ENCODE measurements at places on chromosomes 3 and 15.
A peak's percentile ranks its signal among the peaks of the same experiment; 100 is the strongest.

DNA sequence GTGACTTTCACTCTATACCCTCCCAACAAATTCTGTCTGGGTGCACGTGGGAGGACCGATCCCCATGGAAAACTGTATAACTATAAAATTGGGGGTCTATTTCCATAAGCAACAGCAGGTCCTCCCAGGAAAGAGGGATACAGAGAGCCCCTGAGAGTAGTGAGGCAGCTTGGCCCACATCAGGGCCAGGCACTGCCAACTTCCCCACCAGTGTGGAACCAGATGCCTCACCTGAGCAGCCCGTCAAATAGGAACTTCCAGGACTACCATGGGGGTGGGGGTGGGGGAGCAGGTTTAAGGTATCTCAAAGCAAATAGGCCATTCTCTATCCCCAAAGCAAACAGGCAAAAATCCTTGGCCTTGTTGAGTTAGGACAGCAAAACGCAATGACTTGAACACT, 33.3 kb upstream of the DUSP7 start:
- no peak for DNase-seq

GRCh38 chr3:31172336-31172735, 277.9 kb upstream of the GADL1 start:
- DNase-seq = no peak

- peak; percentile 71 for DNase-seq
These were observed 511.3 kb downstream of the SHQ1 start for GRCh38 chr3:72336821-72337479.

DNA sequence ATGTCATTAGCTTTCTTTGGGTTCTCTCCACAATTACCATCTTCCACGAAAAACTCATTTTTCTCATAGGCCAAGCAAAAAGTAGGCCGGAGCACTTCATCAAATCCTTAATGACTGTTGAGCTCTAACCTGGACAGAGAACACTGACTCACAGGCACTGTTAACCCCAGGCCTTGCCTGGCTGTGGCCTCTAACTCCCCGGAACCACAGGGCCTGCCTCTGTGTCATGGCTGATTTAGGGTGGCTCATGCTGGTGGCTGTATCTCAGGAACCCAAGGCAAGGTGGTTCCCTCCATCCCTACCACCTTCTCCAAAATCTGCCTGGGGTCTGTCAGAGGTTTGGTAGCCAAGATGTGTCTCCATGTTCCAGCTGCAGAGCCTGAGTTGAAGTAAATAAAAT, 3.6 kb downstream of the CRTAP start:
- DNase-seq = no peak

- no peak for DNase-seq
These were observed 1.6 kb upstream of the TTLL3 start for GRCh38 chr3:9808345-9809037.

DNA sequence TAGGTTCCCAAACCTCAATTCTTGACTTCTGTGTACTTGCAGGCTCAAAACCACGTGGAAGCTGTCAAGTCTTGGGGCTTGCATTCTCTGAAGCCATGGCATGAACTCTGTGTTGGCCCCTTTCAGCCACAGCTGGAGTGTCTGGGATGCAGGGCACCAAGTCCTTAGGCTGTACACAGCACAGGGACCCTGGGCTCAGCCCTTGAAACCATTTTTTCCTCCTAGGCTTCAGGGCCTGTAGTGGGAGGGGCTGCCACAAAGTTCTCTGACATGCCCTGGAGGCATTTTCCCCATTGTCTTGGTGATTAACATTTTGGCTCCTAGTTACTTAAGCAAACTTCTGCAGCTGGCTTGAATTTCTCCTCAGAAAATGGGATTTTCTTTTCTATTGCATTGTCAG, 135.4 kb downstream of the ATG7 start:
- no peak for DNase-seq

DNA sequence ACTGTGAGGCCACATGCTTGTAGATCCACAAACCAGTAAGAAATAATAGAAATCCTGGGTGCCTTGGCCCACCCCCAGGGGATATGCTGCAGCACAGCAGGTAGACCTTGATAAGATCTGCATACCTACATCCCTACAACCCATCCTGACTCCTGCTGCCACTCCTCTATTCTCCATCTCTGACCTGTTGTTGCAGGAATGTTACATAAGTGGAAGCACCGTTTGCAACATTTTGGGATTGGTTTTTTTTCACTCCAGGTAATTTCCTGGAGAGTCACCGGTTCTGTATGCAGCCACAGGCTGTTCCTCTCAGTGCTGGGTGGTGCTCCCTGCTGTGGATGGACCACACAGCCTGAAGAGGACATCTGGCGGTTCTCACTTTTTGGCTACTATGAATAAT, 16.1 kb upstream of the CSPG5 start:
- DNase-seq = no peak

GRCh38 chr3:100717637-100718487, 8.6 kb downstream of the TFG start:
- DNase-seq = no peak

GRCh38 chr3:123194552-123194951, 7.2 kb upstream of the SEC22A start:
- DNase-seq = no peak

DNA sequence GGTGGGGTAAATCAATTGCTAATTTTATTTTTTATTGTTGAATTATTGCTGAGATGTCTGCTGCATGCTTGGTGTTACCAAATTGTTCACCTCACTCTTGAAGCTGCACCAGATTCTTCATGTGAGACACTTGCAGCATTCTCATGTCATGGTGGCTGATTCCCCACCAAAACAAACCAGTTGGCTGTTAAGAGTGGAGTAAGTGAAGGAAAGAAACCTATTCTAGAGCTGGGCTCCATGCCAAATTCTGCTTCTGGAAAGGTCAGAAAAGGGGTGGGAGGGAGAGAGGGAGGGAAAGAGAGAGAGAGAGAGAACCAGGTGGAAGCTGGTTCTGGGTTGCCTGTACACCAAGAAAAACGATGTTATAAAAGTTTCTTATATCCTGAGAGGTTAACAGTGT, 317.5 kb upstream of the THRB start:
- no peak for DNase-seq

DNA sequence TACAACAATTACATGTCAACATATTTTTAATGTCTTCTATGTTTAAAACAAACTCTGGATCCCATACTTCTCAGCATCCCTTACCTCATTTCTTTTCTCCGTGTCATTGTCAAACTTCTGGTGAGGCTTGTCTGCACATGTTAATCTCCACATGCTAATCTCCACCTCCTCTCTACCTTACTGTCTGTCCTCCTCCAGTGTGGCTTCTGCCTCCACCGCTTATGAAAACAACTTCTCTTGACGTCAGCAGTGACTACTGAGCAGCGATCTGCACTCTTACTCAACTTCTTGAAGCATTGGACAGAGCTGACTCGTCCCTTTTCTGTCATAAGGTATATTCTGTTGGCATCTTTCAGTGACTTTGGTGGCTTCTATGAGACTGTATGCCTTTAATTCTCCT, 338.2 kb upstream of the THRB start:
- DNase-seq = no peak

DNA sequence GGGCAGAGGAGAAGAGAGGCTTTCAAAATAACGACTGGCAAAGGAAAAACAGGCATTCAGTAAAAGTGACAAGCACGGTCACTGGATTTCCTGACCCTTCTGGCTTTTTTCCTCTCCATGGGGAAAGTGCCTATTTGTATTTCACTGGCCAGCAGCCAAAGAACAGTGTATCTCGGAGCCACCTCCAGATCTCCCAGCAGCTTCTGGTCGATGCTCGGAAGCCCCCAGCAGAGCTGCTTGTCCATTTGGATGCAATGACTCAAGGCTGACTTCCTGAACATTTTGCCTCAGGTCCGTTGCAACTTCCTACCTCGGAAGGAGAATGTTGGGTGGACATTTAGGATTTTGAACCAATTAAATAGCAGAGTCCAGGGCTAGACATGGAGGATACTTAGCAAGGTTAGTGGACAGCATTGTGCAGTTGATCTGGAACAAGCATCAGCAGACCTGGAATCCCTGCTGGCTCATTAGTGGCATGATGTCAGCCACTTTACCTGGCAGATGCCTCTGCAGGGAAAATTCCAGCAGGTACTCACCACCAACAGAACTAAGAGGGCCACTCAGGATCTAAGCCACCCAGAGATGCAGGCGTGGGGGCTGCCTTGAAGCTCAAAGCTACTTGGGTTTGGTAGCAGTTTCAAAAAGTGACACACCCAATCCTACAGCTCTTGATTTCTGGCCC, 1.1 kb downstream of the FAM107A start:
- no peak for DNase-seq

DNA sequence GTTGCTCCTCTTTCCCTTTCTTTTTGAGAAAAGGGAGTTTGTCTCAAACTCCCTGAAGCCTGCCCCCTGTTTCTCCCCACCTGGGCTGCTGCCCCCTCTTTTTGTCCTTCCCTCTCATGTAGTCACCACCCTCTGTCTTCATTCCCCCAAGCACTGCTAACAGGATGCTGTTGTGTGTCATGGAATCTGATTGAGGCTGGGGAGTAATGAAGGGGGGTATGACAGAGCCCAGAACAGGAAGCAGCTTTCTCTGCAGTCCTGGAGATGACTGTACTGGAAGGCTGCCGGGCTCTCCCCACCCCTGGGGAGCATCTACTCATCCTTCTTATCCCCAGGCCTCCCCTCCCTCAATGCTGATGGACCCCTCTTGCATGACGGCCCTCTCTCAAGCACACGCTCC, 181.6 kb downstream of the ABHD5 start:
- no peak for DNase-seq

DNA sequence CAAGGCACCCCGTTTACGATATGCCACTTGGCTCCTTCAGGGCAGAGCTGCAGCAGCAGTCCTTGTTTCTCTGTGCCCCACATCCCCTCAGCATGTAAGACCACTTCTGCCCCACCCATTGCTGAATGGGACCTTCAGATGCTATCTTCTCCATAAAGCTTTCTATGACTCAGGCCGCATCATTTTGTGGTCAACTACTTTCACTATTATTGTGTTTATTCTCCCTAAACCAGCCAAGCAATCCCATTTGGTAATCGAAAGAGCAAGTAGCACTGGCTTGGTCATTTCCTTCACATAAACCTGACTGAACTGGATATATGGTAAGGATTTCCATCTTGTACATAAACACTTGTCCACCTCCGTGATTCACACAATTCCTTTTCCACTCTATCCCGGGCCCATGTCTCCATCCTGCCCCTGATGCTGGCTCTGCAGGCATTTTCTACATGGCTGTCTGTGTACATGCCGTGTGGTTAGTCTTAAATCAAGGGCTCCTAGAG, 25.7 kb downstream of the LIPC start:
- no peak for DNase-seq

GRCh38 chr3:149018247-149018646, 26.9 kb downstream of the GYG1 start:
- no peak for DNase-seq

- DNase-seq = no peak
These were observed 138.3 kb downstream of the LRIG1 start for GRCh38 chr3:66362541-66362941.

DNA sequence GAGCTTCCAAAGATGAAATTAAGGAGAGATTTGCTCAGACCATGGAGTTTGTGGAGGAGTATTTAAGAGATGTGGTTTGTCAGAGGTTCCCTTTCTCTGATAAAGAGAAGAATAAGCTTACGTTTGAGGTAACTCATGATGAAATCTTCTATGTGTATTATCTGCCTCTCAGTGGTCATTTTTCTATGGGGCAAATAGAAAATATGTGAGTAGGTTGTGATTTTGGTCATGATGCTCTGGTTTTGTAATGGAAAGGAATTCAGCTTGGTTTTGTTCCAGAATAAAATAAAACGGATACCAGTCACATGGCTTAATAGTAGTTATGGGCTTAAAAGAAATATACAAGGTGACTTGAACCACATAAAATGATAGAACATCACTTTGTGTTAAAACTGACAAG, 181.1 kb downstream of the ITPR1 start:
- no peak for DNase-seq

GRCh38 chr15:68426116-68426515, 5.8 kb downstream of the ITGA11 start:
- no peak for DNase-seq

DNA sequence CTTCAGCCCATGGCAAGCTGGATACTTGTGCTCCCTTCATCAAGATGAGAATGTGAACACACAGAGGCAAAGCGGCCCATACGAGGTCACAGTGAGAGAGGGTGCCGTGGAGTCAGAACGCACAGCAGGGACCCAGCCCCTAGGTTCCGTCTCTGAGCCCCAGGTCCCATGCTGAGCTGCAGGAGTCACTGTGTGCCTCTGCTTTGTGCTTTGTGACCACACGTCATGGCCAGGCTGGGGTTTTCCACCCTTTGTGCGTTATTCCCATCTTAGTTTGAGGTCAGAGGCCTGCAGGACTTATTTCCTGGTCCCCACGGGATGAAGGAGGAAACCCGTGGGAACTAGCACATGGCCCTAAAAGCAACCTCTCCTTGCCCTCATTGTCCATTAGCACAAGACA, 140.3 kb downstream of the TJP1 start:
- no peak for DNase-seq

DNA sequence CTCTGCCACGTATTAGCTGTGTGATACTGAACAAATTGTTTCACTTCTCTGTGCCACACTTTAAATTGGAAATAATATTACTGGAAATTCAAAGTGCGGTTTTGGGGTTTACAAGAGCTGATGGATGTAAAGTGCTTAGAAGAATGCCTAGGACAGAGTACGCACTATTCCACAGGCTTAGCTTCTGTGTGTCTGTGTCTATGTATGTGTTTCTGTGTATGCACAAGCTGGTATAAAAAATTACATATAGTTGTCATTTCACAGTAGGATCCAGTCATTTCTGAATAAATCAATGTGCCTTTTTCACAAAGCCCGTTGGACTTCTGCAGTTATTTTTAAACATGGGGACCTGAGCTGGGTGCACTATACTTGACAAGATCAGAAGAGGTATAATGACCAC, 370.4 kb downstream of the TUSC7 start:
- DNase-seq = no peak

- no peak for DNase-seq
These were observed 85.1 kb downstream of the SUCLG2 start for GRCh38 chr3:67569324-67569723.

DNA sequence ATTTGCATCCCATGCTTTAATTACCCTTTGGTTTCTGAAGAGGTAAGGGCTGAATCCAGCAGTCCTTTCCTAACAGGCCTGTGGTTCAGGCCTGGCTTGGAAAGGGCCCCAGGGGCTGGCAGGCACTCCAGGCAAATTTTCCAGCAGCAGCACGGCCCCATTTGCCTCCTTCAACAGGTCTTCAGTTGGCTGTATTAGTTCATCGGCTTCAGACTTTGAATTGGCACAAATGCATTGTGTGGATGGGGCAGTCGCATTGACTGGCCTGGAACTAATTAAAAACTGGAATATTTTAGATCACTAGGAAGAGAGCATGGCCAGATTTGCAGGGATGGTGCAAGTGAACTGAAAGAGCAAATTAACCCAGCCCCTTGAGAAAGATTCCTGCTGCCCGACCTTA, 207.8 kb upstream of the MCTP2 start:
- DNase-seq = no peak

GRCh38 chr15:31328428-31328968, 1.9 kb downstream of the KLF13 start:
- no peak for DNase-seq

GRCh38 chr3:103516950-103517349, 1082.1 kb downstream of the ZPLD1 start:
- no peak for DNase-seq

GRCh38 chr3:66149269-66149668, 71.5 kb upstream of the SLC25A26 start:
- DNase-seq = no peak

All from tibial nerve (tissue), 4 donors.